ENCODE measurements at places on chromosomes 5 and 9.

GRCh38 chr5:132886064-132886823 is 12.8 kb downstream of the LEAP2 start:
- no peak for DNase-seq

DNA sequence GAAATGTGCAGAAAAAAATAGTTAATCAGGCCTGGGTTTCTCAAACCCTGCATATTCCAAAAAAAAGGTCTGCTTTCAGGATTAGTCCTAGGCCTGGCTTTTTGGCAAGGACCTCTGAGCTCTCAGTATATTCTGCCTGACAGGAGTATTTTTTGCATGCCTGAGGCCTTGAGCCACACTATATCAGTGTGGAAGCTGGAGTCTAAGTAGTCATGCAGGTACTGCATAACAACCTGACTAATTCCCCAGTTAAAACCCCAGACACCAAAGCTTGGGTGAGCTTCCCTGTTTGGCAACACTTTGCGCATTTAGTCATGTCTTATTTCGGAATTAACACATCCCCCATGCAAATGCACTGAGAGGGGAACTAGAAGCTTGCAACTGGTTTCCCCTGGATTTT is 359.5 kb downstream of the CETN3 start:
- DNase-seq = no peak

- no peak for DNase-seq
These were observed 11.3 kb downstream of the RALGPS1 start for GRCh38 chr9:126925876-126926275.

DNA sequence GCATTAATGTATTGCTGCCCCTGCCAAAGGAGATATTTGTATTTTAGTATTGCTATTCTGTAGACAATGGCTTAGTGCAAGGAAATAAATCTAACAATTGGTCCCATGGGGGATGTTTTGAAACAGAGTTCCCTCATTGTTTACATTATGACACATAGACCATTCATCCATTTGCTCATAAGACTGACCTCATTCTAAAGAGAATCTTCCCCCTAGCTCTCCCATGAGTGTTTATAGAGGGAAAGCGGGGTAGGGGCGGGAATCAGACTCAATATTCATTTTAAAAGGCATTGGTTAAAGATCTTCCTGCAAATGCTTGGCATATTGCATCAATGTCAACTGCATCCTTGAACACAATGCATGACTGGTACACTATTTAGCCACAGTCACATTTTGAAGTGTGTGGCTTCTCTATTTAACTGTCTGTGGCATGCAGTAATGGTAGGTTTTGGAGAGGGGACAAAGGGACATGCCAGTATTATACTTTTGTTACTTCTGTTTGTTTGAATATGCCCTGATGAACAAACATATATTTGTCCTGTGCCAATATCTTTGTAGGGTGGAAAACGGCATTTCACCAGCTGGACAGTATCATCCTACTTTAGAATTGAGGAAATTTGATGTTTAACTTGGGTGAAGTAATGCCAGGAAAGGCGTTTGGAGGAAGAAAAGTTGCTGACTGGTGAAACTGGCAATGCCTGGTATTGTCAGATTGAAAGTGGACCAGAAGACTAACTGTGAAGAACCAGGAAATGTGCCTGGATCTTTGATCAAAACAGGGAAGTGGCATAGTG is 84.1 kb upstream of the MEGF10 start:
- no peak for DNase-seq

DNA sequence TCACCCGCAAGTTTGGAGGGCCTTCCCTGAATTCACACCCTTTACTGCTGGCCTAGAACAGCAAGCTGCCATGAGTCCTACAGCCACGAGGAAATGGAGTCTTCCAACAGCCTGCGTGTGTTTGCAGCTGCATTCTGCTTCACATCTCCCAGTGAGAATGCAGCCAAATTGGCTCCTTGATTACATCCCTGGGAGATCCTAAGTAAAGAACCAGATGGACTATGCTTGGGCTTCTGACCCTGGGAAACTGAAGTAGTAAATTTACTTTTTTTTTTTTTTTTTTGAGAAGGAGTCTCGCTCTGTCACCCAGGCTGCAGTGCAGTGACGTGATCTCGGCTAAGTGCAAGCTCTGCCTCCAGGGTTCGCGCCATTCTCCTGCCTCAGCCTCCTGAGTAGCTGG is 617.0 kb upstream of the CDH18 start:
- DNase-seq = no peak

Measured in NCI-H1930 (cell line).